Naive thymus-derived CD4-positive, alpha-beta T cell (primary cell): ENCODE measurements at places on chromosomes 16 and 17.

GRCh38 chr16:4208341-4208751 lies 33.5 kb downstream of the SRL start:
- DNase-seq: no peak

DNA sequence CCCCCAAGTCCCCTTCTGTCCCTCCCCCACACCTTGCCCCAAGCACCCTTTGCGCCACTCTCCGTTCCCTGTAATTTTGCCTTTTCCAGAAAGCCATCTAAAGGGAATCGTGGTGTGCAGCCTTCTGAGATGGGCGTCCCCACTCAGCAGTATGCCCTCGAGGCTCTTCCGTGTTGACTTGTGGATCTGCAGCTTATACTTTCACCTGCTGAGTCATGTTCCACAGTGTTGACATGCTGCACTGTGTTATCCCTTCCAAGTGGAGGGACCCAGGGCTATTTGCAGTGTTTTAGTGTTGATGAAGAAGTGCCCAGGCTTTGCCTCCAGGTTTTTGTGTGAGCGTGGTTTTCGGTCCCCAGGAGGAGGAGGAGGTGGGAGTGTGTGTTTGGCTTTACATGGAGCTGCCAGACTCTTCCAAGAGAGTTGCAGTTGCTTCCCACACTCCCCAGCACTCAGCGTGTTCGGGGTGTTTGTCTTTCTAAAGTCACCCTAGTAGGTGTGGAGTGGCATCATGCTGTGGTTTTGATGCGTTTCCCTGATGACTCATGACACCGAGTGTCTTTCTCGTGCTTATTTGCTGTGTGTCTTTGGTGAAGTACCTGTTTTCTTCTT lies 32.1 kb upstream of the JPT2 start:
- DNase-seq: no peak

- no peak for DNase-seq
These were observed 30.0 kb downstream of the WFDC1 start for GRCh38 chr16:84324434-84325262.

- DNase-seq: no peak
These were observed 17.8 kb upstream of the CLEC3A start for GRCh38 chr16:78004517-78004916.

DNA sequence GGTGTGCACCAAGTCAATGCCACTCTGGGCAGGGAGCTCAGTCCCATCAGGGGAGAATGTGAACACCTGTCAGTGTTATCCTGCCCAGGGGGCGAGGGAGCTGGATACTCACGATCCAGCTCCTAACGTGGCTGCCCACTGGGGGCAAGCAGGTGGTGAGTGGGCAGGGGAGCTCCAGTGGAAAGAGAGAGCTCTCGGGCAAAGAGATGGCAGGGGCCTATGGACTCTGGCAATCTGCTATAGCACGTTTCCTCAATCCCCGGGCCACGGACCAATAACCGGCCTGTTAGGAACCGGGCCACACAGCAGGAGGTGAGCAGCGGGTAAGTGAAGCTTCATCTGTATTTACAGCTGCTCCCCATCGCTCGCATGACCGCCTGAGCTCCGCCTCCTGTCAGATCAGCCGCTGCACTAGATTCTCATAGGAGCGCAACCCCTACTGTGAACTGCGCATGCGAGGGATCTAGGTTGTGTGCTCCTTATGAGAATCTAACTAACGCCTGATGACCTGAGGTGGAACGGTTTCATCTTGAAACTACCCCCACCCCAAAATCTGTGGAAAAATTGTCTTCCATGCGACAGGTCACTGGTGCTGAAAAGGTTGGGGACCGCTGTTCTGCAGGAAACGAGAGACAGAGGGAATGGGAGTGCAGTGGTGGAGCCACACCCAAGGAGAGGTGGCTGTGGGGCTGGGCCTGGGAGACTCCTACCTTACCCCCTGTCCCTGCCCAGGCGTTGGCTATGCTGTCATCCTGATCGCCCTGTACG lies 15.6 kb downstream of the SLC6A2 start:
- no peak for DNase-seq

GRCh38 chr16:55189224-55189623 lies 134.8 kb upstream of the IRX6 start:
- DNase-seq: no peak

DNA sequence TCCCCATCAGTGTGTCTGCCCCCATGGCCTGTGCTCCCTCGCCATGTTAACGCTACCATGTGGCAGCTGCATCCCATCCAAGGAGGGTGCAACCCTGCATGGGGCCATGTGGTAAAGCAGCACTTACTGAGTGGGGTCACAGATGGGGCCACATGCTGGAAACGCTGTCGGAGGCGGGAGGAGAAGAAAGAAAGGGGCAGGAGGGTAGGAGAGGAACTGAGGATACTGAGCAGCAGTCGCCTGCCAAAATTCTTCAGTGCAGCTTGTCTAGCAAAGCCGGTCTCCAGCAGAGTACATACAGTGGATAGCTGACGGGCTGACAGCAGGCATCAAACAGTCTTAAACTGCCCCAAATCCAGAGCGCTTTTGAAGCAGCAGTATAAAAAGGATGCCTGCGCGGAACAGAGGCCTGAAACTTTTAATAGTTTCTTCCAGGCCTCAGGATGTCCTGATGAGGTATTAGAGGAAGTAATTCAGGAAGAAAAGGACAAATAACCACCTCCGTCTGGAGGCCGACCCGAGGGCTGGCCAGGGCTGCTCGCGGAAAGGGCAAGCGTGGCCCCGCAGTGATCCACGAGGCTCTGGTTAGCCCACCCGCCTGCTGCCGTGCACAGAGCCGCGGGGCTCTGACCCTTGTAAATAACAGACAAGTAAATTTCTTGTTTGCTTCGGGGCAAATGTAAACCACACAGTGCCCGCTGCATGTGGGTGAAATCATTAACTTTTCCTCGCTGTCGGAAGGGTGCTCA lies 149.0 kb downstream of the CCDC182 start:
- DNase-seq: no peak

DNA sequence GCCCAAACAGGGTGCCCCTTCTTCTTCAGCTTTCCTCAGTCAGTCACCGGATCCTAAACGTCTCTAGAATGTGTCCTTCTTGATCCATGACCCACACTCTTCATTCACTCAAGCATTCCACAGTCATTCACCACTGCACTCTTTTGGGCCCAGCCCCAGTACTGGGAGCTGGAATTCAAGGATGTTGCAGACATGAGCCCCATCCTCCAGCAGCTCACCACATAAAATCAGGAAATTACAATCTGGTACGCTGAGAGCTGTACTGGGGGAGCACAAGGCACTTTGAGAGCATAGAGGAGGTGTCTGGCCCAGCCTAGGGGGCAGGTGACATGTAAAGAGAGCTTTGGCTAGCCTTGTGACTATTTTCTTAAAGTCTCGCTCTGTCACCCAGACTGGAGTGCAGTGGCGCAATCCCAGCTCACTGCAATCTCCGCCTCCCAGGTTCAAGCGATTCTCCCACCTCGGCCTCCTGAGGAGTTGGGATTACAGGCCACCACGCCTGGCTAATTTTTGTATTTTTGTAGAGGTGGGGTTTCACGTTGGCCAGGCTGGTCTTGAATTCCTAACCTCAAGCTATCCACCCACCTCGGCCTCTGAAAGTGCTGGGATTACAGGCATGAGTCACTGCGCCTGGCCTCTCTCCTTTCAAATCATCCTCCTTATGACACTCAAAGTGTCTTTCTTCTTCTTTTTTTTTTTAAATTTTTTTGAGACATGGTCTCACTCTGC lies 18.7 kb downstream of the CES4A start:
- no peak for DNase-seq
